ENCODE measurements at places on chromosomes 1 and 21.

GRCh38 chr1:44724296-44724954 lies 6.5 kb downstream of the RNU5D-1 start:
- no peak for DNase-seq

GRCh38 chr1:162725301-162725837 lies 65.1 kb upstream of the HSD17B7 start:
- DNase-seq = no peak

DNA sequence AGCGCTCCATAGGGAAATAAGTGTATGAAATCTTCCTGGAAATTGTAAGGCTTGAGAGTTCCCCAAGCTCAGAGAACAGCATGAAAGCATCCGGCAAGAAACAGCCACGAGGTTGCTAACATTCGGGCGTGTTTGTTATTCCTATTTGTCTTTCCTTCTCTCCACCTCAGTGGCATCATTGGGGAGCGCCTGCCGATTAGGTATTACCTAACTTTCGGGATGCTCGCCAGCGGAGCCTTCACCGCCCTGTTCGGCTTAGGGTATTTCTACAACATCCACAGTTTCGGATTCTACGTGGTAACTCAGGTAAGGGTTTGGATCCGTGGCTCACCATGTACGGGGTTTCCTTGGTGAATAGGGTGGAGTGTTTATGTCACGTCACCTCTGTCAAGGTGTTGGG lies 25.7 kb downstream of the SLC37A1 start:
- no peak for DNase-seq

DNA sequence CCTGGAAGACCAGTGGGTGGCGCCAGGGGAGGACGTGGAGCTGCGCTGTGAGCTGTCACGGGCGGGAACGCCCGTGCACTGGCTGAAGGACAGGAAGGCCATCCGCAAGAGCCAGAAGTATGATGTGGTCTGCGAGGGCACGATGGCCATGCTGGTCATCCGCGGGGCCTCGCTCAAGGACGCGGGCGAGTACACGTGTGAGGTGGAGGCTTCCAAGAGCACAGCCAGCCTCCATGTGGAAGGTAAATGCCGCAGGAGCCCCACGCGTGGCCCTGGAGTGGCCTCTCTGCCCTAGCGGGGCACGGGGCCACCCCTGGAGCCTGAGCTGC lies 75.2 kb downstream of the OBSCN start:
- no peak for DNase-seq

DNA sequence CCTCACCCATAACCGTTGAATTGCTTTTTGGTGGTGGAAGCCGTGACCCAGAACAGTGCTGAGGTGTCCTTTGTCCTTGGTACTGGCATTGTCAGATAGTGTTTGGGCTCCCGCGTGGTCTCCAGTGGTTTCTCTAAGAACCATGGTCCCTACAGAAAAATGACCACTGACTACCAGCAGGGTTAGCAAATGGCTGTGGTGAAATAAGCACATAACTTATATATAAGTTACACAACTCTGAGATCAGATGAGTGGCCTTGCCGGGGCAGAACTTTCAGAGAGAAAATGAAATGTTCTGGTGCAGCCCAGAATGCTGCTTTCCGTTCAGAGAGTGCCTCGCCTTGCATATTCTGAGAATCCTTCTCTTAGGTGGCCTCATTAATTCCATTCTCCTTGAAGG lies 5.0 kb downstream of the SLC37A1 start:
- DNase-seq = no peak

DNA sequence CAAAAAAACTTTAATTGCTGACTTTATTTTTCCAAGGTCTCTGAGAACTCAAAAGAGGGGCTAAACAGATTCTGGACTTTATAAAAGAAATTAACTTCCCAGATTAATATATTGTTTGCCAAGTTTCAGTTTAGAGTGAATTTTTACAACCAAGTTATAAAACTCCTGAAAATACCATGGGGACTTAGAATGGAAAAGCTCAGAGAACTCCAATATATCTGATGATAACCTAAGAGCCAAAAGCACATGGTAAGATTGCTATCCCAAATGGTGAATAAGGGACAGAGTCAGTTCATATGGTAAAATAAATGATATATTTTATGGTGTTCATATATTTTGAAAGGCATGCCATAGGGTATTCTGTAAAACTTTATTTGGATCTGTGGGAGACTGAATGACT lies 470.9 kb downstream of the TTLL7 start:
- no peak for DNase-seq

DNA sequence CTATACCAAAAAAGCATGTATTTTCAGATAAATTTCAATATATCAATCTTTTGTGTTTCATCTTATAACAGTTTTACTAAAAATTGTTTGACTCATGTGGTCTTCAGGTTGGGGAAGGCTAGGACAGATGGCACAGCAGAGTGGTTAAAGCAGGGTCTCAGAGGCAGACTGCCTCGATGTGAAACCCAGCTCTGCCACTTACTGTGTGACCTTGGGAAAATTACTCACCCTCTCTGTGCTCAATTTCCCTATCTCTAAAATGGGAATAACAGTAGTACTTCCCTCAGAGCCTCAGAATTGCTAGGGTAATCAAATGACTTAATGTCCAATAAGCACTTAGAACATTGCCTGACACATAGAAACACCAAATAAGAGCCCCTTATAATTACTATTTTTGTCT lies 262.1 kb upstream of the FMN2 start:
- DNase-seq = no peak

DNA sequence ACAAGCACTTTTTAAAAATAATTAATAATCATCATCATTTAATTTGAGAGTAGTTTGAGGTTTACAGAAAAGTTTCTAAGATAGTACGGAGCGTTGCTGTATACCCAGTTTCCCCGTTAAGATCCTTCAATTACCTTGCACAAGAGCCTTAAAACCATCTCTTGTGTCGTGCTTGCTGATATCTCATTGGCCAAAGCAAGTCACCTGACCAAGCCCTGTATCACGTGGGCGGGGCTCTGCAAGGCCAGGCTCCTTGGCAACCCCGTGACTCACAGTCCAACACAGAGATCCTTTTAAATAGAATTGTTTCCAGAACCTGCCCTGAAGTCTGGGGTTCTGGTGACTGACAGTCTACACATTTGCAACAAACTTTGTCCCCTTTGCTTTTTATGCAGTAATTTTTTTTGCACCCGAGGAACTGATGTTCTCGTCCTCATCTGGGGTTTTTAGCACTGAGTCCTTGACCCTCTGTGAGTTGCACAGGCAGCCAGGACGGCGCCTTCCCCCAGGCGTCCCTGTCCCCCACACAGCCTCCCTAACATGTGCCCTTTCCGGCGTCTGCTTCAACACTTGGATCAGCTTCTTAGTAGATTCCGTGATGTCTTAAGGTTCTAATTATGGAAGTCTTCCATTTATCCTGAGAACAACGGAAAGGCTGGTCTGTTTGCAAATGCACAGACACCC lies 183.3 kb upstream of the TMEM51 start:
- no peak for DNase-seq

DNA sequence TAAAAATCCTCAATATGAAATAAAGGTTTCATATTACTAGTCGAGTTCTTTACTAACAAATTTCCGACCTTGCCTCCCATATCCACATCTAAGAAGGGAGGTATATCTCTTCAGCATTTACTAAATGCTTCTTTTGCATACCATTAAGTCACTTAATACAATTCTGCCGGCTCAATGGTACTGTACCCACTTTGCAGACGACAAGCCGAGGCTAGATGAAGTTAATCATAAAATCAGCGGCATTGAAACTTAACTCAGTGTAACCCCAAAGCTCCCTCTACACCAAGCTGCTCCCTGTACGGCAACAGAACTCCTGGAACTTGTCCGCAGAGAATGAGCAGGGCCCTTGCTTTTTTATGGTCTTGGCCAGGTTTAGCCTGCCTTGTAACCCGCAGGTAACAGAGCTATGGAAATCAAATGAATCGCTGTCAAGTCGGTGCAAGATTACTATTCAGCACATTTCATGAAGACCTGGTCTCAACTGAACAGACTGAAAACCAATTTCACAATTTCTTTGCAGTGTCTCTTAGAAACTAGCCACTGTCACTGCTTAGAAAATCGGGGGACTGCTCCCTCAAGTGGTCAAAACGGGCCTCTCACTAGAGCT lies 738 bp downstream of the INTS7 start:
- no peak for DNase-seq

DNA sequence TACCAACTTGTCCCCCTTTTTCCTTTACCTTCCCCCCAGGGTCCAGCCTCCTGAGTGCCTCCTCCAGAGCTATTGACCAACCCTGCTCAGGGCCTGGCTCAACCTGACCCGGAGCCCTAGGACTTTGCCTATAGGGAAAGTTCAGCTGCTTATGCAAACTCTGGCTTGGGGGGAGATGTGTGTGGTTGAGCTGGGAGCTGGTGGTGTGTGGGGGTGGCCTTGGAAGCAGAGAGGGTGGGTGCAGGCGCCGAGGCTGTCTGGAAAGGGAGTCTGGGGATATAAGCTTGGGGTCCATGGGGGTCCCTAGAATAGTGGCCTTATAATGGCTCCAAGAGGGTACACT lies 14.1 kb downstream of the KCNQ4 start:
- no peak for DNase-seq

- no peak for DNase-seq
Measured at GRCh38 chr1:164628772-164629171, 69.8 kb downstream of the PBX1 start.

DNA sequence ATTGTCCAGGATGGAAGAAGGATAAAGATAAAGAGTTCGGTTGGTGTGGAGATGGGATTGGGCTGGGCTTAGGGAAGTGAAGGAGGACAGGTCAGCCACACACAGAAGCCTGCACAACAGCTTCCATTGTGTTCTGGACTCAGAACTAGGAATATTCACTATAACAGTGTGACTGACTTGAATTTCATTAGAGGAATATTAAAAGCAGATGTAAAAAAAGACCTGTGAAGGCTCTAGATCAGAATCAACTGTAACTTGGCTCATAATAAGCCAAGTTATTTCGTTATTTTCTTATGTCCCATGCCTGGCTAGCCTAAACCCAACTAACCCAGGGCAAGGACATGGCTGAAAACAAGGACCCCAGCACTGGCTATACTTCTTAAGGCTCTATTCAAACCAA lies 56.6 kb upstream of the GPR88 start:
- no peak for DNase-seq

GRCh38 chr1:180247061-180247460 lies 17.0 kb downstream of the LHX4 start:
- no peak for DNase-seq

GRCh38 chr1:166283600-166283999 lies 116.8 kb upstream of the FAM78B start:
- no peak for DNase-seq

GRCh38 chr1:29478879-29479278 lies 242.6 kb downstream of the PTPRU start:
- DNase-seq = no peak

GRCh38 chr1:155093911-155094621 lies 15.4 kb downstream of the EFNA3 start:
- no peak for DNase-seq

- DNase-seq = no peak
Measured at GRCh38 chr1:98398092-98398491, 263.4 kb upstream of the SNX7 start.

DNA sequence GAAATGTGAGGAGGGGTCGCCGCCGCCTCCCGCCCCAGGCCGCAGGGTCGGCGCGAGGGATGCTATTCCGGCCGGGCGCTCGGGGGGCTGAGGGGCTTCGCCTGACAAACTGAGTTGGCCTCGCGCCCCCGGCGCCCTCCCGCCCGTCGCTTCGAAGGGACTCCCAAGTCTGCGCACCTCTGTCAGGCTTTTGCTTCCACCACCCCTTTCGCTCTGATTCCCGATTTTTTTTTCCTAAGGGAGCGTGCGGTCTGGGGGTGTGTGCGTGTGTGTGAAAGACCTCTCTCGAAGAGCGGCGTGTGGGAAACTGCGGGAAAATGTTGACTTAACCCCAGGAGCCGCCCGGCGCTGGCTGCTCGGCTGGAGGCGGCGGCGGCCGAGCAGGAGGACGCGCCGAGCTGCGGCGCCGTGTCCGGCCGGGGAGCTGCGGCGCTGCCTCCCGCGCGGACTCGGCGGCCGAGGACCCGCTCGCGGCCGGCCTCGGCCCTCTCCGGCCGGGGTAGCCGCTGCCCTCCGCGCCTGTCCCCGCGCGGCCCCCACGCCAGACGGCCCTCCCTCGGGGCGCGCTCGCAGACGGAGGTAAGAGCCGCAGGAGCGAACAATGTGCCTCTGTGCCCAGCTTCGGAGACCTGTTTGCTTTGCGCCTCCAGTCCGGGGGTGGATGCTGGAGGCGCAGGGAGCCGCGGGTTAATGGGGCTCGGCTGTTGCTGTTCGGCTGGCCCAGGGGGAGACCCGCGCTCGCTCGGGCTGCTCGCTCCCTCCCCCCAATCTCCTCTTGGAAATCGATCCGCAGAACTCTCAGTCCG lies 1.1 kb downstream of the ADGRL2 start:
- DNase-seq = no peak

DNA sequence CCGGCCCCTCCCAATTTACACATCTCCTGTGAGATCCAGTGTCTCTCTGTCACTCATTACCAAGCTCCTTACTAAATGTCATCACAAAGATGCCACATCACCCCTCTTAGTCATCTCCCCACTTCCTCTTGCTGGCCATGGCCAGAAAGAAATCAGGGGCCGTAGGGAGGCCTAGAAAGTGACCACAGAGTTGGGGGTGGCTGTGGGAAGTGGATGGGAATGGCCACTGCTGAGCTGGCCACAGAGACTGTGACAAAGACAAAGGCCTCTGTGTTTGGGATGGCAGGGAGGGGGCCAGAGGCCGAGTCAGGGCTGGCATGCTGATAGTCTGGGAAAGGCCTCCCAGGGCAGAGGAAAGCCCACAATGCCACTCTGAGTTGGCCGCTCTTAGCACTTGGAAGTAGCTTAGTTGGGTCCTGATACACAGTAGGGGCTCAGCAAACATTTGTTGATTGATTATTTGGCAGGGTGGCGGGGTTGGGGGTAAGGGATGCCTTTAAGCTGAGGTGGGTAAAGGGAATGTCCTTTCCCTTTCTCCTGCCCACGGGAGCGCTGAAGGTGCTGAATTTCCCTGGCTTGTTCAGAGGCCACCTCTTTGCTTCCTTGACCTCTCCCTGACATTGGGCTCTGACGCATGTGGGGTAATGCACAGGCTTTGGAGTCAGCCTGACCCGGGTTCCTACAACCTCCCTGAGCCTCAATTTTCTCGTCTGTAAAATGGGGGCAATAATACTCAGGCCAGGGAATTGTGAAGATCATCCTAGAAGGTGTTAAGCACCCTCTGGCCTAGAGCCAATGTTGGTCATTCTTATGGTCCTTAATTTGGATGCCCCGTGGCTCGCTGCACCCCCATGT lies 13.2 kb downstream of the NAV1 start:
- DNase-seq = no peak

DNA sequence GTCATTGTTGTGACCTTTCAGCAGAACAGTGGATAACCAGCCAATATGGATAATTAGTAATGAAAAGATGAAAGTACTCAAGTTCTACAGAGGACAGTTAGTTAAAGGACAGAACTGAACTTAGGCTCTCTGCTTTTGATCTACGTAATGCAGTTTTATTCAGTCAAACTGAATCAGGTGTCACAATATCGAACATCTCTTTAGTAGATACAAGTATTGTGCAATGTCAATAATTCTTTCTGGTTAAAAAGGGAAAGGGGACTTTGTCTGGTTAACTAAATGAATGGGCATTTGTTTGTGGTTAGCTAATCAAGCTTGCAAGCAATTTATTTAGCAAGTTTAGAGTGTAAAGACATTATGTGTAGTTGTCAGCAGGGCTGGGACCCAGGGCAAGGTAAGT lies 562.2 kb upstream of the PTBP2 start:
- no peak for DNase-seq

Measured in cerebellar nuclear complex (tissue), 1 donor.